ENCODE measurements at places on chromosomes 5 and 9.

- DNase-seq: no peak
Observed at GRCh38 chr5:143120460-143121134, 282.9 kb downstream of the NR3C1 start.

DNA sequence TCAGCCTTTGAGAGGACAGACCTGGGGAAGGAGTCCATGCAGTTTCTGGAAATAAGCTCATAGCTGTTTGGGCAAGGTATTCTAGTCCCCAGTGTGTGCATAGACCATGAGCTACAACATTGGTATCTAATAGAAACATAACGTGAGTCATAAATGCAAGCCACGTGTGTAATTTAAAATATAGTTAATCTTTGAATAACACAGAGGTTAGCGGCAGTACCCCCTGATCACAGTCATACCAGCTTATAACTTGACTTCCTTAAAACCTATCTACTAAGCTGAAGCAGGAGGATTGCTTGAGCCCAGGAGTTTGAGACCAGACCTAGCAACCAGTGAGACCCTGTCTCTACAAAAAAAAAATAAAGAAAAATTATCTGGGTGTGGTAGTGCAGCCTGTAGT lies 46.4 kb upstream of the CPEB4 start:
- no peak for DNase-seq

DNA sequence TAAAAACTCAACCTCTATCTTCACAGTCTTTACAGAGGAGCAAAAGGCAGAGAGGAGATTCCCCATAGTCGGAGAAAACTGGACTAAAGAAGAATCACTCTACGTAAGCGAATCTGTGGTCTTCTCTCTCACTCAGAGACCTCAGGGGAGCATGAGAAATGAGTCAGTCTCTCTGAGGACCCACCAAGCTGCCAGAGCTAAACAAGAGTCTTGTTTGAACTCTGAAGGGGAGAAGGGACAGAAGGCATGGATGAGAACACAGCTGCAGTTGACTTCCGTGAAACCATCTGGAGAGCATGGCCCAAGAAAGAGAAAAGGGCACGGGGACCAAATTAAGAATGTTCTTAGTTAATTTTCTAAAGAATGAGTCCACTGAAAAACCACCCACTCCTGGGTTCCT lies 12.8 kb upstream of the MAN2A1 start:
- no peak for DNase-seq

GRCh38 chr5:38413696-38414095 lies 142.8 kb downstream of the LIFR start:
- no peak for DNase-seq

GRCh38 chr5:115384587-115385375 lies 88.3 kb upstream of the CCDC112 start:
- DNase-seq: no peak

GRCh38 chr5:81388169-81388568 lies 5.8 kb downstream of the ACOT12 start:
- DNase-seq: no peak

- no peak for DNase-seq
Observed at GRCh38 chr9:89413963-89414638, 83.8 kb downstream of the SEMA4D start.

DNA sequence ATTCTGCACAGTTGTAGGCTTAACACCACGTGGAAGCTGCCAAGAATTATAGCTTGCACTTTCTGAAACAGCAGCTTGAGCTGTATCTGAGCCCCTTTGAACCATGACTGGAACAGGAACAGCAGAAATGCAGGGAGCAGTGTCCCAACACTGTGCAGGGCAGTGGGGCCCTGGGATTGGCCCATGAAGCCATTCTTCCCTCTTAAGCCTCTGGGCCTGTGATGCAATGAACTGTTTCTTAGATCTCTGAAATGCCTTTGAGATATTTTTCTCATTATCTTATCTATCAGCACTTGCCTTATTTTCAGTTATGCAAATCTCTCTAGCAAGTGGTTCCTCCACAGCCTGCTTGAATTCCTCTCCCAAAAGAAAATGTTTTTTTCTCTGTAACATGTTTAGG lies 87.0 kb upstream of the MTAP start:
- no peak for DNase-seq

GRCh38 chr9:131672451-131672850 lies 67.4 kb downstream of the RAPGEF1 start:
- DNase-seq: no peak

- no peak for DNase-seq
Observed at GRCh38 chr9:11318946-11319345, 706.1 kb upstream of the PTPRD start.

DNA sequence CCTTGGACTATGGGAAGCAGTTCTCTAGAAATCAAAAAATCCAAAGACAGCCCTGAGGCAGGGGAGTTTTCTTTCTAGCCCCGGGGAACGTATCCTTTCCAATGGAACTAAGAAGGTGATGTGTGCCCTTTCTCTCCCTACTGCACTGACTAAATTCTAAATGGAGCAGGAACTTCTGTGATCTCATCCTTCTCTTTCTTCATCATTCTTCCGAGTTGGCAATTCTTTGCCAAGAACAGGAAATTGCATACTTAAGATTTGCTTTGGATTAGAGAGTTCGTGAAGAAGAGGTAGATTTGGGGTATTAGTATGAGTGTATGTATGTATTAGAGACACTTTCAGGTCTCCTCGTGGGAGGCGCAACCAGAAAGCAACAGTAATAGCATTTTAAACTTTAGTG lies 178.0 kb upstream of the PIK3R1 start:
- DNase-seq: no peak

DNA sequence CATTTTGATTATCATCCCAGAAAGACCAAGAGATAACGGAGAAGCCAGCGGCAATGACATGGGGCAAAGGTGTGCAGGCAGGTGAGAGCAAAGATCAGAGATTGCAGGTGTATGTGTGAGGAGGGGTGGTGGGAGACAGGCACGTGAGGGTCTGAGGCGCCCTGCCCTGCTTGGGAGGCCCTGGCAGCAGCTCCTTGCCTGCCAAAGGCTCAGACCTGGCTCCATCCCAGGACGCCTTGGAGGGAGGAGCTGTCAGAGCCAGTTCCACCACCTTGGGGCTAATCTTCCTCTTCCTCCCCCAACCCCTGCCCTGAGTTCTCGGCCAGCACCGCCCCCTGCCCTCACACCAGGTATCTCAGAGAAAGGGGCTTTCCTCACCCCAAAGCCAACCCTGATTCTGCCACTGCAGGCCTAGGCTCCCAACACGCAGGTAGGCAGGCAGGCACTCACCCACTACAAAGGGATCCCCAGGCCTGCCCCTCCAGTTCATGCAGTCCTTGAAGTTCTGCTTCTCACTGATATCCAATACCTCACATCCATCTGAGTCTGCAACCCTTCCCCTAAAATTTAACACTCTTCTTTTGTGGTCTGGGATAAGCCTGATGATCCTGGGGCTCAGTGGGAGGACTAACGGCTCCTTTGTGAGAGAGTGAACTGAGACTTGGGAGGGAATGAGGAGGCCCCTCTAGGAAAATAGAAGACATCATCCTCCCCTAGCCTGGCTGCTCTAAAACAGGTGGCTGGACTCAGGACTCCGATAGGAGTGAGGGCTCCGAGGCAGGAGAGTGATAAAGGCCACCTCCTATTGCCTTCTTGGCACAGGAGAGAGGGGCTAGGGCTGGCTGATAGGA lies 1.8 kb downstream of the AQP3 start:
- DNase-seq: no peak

DNA sequence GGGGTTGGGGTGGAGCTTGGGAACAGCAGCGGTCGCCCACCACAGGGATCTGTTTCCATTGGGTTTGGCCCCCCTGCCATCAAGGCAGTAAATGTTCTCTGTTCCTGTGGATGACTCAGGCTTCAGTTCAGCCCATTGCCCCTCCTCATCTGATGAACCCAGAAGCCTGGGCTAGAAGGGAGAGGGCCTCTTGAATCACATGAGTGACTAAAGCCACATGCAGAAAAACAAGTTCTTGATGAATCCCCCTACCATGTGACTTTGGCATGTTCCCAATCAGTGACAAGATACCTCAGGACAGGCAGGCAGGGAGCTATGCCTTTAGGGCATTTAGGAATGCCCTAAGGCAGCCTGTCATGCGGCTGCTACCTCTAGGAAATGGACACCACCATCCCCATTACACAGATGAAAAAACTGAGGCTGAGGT lies 2.5 kb downstream of the SH3PXD2B start:
- peak; percentile 24 for DNase-seq

DNA sequence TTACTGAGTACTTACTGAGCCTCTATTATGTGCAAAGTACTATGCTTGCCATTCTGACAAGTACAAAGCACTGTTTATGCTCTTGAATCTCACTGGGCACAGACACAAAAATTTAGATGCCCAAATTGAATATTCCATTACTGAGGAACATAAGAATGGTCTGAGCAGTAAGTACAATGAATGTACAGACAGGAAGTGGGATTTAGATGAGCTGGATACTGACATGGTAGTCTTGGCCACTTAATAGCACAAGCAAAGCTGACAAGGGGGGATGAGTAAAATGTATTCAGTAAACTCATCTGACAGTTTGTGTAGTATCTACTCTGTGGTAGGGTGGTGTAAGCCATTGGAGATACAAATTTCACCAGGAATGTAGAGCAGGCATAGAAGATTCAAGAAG lies 132.4 kb downstream of the EFNA5 start:
- DNase-seq: no peak

- no peak for DNase-seq
Observed at GRCh38 chr5:154421868-154422267, 23.9 kb upstream of the SAP30L start.

DNA sequence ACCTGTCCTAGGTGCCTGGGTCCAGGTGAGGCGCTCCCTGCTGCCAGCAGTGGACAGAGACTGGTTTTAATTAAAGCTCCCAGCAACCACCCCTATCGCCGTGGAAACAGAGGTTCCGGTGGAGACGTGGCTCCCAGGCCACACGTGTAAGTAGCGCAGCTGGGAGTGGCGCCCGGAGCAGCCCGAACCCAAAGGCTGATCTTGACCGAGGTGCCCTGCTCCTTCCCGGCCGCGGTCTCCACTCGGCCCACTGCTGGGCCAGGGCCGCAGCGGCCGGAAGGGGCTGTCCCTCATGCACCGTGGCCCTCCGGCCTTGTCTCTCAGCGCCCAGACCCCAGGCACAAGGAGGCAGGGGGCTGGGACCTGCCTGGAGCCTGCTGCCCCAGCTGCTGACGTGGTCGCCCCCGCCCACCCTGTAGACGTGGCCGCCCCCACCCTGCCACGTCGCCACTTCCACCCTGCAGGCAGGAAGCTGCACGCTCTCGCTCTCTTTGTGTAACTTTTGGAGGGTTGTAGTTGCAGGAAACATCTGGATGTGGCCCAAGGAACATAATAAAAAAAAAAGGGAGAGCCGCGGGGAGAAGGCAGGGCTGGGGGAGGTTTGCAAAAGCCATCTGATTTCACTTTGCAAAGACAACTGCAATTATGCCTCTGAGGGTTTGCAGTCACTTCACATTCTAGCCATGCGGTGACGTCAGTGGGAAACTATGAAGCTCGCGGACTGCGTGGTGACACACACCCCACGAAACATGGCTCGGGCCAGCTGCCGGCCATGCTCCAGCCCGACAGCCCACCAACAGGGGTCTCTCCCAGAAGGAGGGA lies 129.9 kb downstream of the RXRA start:
- DNase-seq: peak; percentile 38

GRCh38 chr5:98433673-98434072 lies 339.8 kb upstream of the RGMB start:
- DNase-seq: no peak

GRCh38 chr5:136058039-136058971 lies 29.5 kb downstream of the TGFBI start:
- peak; percentile 94 for DNase-seq

- peak; percentile 16 for DNase-seq
Observed at GRCh38 chr5:115850744-115851416, 9.1 kb downstream of the AP3S1 start.

DNA sequence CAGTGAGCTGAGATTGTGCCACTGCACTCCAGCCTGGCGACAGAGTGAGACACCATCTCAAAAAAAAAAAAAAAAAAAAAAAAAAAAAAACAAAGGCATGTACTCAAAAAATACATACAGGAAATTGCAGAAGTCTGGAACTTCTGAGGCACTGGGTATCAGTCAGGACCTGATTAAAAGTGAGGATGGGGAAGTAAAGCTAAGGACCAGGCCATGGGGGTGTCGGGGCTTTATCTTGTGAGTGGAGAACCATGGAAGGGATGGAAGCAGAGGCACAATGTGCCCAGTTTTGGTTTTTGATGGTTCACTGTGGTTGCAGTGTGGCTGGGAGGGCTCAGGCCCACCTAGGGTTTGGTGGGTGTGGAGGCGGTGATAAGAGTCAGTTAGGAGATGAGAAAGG lies 212.7 kb upstream of the PIK3R1 start:
- no peak for DNase-seq

DNA sequence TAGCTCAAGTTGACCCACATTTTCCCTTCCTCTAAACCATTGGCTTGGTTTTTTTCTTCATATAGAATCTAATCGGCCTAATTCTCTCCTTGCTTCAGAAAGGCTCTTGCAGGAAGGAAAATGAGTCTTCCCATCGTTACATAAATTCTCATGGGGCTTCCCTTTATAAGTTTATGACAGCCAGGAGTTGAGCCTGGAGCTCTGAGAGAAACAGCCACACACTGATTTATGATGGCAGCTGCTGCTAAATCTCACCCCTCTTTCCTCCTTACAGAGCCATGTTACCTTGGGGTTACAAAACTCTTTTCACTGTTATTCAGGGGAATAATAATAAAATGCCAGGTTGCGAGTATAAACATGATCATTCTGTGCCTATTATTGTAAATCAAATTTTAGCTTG lies 5.2 kb upstream of the RNF14 start:
- no peak for DNase-seq

GRCh38 chr9:91858213-91859030 lies 91.6 kb downstream of the ROR2 start:
- no peak for DNase-seq
